ENCODE measurements at places on chromosomes 13 and 19. TPM values are rescaled to one million over a fixed set of nuclear protein-coding genes. Genes with fewer than 3 reads are reported as not detected.

CGB3 gene
- not detected for total RNA-seq

DNA sequence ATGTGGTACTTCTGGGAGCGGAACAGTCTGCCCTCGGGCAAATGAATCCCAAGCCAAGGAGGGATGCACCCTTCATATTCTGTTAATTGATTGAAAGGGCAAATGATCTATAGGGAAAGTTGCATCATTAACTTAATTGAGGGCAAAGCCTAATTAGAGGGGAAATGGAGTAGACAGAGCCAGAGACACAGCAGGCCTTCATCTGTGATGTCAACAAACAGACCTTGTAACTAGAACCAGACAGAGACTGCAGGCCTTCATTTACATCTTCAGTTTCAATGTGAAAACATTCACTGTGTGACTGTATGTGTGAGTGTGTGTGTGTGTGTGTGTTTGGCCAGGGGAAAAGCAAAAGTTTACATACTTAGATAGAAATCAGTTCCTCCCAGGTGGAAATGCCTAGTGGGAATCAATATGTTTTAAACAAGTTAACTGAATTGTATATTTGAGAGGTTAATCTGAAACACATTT is 126.4 kb downstream of the SPRY2 start:
- no peak for DNase-seq

DCLK1 gene
- total RNA-seq = 13.6 TPM

GRCh38 chr13:30412346-30412745 is 9.9 kb upstream of the UBE2L5 start:
- no peak for DNase-seq

- DNase-seq = no peak
These were observed at the start of gene LSR for GRCh38 chr19:35248310-35249145. TSS of gene LSR (plus strand) at chr19:35249002. CDS start at chr19:35249023, 21 bp downstream.

DNA sequence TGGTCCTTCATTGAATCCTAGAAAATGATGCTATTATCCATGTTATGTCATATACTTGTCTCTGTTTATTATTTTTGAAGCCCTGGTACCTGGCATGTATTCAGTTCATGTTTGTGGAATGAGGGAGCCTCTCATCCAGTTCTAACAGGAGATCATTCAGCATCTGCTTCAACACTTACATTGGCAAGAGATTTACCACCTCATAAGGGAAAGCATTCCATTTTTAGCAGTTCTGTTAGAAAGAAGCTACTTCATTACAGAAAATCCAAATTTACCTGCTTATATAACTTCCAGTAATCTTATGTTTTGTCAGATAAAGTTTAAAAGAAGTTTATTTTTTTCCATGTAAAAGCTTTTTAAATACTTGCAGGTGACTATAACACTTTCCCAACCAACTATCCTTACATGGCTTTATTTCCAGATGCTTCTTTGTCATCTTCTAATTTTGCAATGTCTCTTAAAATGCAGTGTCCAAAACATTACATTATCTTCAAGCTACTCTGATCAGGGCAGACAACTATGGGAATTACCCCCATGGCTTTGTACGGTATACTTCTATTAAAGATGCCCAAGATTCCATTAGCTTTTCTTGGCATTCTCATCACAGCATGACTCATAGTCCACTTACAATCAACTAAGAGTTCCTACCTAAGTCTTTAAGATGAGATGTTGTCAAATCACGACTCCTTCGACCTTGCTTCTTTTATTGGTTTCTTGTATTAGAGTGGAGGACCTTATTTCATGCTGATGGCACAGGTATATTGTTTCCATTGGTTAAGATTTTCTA is 262.1 kb downstream of the PCDH9 start:
- no peak for DNase-seq
